Sigmoid colon (tissue), 7 donors: ENCODE measurements at places on chromosomes 2 and 18. TPM values are rescaled to one million over a fixed set of nuclear protein-coding genes. Genes with fewer than 3 reads are reported as not detected.
A peak's percentile ranks its signal among the peaks of the same experiment; 100 is the strongest.

Gene DNAJC5G
- not detected for total RNA-seq

Gene CEP76
- total RNA-seq = 5.8 TPM

DNA sequence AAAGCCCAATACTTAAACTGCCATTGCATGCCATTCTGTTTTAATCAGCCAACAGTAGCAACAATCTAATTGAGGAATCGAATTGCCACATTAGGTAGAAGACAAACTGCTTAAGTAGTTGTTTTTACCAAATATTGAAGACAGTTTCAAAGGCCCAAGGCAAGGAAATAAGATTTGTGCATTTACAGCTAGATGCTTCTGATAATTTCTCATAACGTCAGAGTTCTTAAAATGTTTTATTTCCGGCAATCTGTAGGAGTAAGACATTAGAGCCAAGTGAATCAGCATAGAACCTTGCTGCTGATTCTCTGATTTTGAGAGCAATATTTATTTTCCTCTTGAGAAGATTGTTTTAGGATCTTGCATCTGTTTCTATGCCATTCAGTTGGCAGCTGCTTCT lies 174.3 kb downstream of the RBM43 start:
- H3K4me1 ChIP-seq = no peaks in the 10 kb centered on the region
- no peaks in the 10 kb centered on the region for H3K36me3 ChIP-seq
- DNase-seq = no peak
- H3K4me3 ChIP-seq = no peak overlapping the region
- H3K27me3 ChIP-seq = no peaks in the 10 kb centered on the region
- no peak overlapping the region for H3K27ac ChIP-seq

GRCh38 chr18:27278131-27278530 lies 93.0 kb upstream of the CHST9 start:
- H3K27ac ChIP-seq = no peak overlapping the region
- H3K4me1 ChIP-seq = no peaks in the 10 kb centered on the region
- DNase-seq = no peak
- H3K36me3 ChIP-seq = no peaks in the 10 kb centered on the region

Gene QPCT
- total RNA-seq = 65.8 TPM

Gene GREB1L
- total RNA-seq = 4.4 TPM

DNA sequence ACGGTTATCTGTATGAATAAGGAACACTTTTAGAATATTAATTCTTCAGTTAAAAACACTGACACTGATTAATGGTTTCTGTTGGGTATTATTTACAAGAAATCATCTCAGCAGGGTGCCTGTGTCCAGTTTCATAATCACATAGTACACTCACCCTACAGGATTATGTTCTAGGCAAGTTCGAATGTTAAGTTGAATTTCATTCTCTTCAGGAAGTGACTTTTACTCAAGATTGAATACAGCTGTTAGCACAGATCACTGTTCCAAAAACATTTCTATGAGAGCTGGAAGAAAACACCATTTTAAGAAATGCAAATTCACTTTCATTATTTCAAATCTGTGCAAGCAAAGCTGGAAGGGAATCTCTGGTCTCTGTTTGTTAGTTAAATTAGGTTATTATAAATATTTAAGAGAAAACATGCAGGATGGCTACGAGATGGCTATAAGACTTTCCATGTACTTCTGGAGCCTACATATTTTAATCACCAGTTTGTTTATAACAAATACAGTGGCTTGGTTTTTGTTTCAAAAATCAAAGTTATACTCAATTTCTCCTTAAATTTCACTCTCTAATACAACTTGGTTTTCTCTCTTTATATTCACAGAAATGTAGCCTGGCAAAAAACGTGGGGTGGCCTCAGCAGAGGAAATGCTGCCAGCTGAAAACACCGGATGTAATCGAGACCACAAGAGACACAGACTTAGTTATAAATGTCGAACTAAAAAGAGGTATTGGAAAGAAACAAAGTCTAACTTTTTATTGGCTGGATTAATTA lies 65.8 kb downstream of the RBMS1 start:
- peaks cover 54% of the 10 kb centered on the region for H3K4me1 ChIP-seq
- no peaks in the 10 kb centered on the region for H3K27me3 ChIP-seq
- DNase-seq = no peak

GRCh38 chr18:76389716-76390115 lies 105.3 kb downstream of the ZNF516 start:
- DNase-seq = peak; percentile 44
- no peak overlapping the region for H3K27ac ChIP-seq
- no peaks in the 10 kb centered on the region for H3K36me3 ChIP-seq
- no peaks in the 10 kb centered on the region for H3K27me3 ChIP-seq

DNA sequence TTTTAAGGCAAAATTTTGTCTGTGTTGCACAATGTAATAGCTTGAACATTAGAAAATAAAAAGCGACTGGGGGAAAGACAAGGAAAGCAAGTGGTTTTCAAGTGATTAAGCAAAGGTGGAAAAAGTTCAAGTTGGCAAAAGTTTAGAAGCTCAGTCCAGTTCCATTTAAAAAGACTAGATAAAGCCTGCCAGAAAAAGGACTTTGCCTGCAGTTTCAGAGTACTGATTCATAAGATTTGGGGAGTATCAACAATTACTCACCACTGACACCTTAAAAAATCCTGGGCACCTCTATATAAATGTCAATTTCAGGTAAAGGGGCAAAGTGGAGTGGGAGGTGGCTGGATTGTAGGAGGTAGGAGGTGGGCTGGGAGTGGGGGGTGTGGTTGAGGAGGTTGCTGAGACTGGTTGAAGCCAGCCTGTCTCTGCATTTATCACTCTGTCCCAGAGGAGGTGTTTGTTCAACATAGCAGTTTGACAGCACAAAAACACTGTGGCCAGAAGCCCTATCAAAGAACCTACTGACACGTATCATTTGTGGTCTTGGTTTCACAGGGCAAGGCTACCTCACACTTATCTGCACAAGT lies 14.6 kb downstream of the ZEB2 start:
- H3K4me1 ChIP-seq = no peaks in the 10 kb centered on the region
- no peaks in the 10 kb centered on the region for H3K36me3 ChIP-seq
- peak overlapping the region; percentile 52 for H3K27ac ChIP-seq
- no peak for DNase-seq
- no peaks in the 10 kb centered on the region for H3K27me3 ChIP-seq
- H3K4me3 ChIP-seq = no peak overlapping the region

- H3K4me1 ChIP-seq = peaks cover 22% of the 10 kb centered on the region
- H3K36me3 ChIP-seq = no peaks in the 10 kb centered on the region
- H3K27ac ChIP-seq = peak overlapping the region; percentile 75
Measured at GRCh38 chr2:217795706-217796465, 206.9 kb downstream of the TNS1 start.

- no peak for DNase-seq
- H3K4me3 ChIP-seq = no peak overlapping the region
- H3K4me1 ChIP-seq = no peaks in the 10 kb centered on the region
- H3K36me3 ChIP-seq = no peaks in the 10 kb centered on the region
- no peaks in the 10 kb centered on the region for H3K27me3 ChIP-seq
Measured at GRCh38 chr2:169329688-169330554, 32.4 kb downstream of the LRP2 start.

DNA sequence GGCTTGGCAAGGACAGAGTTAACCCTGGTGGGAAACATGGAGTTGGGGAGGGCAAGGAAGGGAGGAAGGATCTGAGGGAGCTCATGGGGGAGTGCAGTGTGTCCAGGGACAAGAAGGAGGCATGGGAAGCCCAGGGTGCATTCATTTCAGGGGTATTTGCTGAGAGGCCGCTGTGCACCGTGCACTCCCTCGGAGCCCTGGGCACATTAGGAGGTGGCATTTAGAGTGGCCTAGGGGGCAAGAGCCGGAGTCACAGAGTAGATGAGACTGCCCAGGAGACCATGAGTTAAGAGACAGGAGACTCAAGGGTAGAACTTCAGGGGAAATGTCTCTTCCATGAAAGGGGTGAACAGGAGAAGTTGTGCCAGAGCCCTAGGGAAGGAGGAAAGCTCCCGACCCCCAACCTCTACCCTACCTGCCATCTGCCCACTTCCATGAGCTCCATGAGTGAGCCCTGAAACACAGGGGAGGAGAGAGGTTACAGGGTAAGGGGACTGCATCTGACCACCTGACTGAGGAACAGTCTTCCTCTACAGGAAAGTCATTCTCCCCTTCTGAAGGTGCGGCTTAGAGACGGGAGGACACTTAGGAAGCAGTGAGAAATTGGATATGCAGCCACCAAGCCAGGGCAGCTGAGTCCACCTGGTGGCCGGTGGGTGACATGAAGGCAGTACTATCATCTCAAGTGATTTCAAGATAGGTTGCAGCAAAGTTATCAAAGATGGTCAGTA lies 58.5 kb upstream of the COPS8 start:
- no peak overlapping the region for H3K4me3 ChIP-seq
- no peaks in the 10 kb centered on the region for H3K4me1 ChIP-seq
- no peaks in the 10 kb centered on the region for H3K36me3 ChIP-seq
- DNase-seq = peak; percentile 87

DNA sequence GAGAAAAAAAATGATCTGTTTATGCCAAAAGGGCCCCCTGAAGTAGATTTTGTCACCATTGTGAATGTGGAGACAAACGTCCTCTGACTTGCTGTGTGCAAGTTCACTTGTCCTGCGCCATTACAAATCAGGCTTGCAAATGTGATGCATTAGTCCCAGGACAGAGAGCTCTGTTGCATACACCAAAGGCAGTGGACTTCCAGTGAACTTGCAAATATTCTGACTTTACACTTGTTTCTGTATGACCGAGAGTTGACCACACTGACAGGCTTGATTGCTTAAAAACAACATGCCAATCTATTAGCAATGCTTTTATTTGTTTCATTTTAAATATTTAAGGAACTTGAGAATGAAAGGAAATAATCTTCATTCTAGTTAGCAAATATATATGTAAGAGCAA lies 293.2 kb downstream of the PLCL1 start:
- DNase-seq = no peak
- no peaks in the 10 kb centered on the region for H3K27me3 ChIP-seq
- H3K4me1 ChIP-seq = peaks cover 6% of the 10 kb centered on the region
- no peak overlapping the region for H3K27ac ChIP-seq
- no peak overlapping the region for H3K4me3 ChIP-seq
- H3K36me3 ChIP-seq = no peaks in the 10 kb centered on the region

GRCh38 chr2:241603686-241604085 lies 33.3 kb downstream of the THAP4 start:
- H3K27ac ChIP-seq = no peak overlapping the region
- H3K27me3 ChIP-seq = no peaks in the 10 kb centered on the region

DNA sequence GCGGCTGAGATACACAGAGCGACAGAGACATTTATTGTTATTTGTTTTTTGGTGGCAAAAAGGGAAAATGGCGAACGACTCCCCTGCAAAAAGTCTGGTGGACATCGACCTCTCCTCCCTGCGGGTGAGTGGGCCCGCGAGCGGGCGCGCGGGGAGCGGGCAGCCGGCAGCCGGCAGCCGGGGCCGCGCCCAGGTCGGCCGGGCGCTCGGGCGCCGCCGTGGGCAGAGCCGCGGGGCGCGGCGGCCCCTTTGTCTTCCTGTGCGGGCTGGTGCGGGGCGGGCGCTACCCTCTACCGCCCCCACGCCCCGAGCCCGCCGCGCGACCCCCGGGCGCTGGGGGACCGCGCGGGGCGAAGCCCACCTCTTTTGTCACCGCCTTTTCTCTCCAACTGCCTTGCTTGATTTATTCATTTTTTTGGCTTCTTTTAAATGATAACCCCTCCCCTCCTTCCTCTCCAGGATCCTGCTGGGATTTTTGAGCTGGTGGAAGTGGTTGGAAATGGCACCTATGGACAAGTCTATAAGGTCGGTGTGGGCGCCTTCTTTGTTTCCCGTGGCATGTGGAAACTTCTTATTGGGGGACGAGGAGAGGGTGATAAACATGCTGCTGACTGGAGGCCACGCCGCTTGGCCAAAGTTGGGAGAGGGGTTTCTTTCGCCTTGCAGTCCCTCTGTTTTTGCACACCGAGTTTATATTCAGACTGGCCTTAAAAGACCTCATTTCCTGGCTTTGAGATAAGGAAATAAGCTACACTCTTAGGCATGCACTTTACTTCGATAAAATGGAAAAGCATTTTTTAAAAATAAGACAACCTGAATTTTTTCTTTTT lies 722 bp downstream of the MAP4K4 start:
- peaks cover 48% of the 10 kb centered on the region for H3K4me1 ChIP-seq
- no peaks in the 10 kb centered on the region for H3K36me3 ChIP-seq
- peak overlapping the region; percentile 50 for H3K4me3 ChIP-seq

DNA sequence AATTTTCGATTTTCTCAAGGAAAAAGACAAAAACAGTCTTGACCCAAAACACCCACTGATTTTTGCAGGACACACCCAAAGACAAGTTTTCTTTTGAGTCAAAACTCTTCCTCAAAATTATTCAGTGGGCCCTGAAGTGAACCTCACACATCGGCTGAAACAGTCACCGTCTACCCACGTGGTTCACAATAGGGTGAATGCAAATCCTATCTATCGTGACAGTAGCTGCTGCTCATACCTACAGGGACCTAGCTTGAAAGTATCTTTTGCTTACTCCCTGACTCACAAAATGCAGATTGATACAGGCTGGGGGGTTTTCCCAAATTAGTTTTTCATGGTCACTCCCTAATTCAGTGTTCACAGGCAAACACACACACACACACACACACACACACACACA lies 10.7 kb upstream of the CD226 start:
- H3K27ac ChIP-seq = no peak overlapping the region
- peaks cover 5% of the 10 kb centered on the region for H3K4me1 ChIP-seq
- H3K4me3 ChIP-seq = no peak overlapping the region
- no peaks in the 10 kb centered on the region for H3K36me3 ChIP-seq
- H3K27me3 ChIP-seq = no peaks in the 10 kb centered on the region
- no peak for DNase-seq

- H3K4me1 ChIP-seq = peaks cover 54% of the 10 kb centered on the region
- no peak for DNase-seq
- H3K4me3 ChIP-seq = no peak overlapping the region
- peak overlapping the region; percentile 55 for H3K27ac ChIP-seq
- H3K27me3 ChIP-seq = no peaks in the 10 kb centered on the region
Measured at GRCh38 chr2:43070676-43071502, 155.5 kb downstream of the ZFP36L2 start.

DNA sequence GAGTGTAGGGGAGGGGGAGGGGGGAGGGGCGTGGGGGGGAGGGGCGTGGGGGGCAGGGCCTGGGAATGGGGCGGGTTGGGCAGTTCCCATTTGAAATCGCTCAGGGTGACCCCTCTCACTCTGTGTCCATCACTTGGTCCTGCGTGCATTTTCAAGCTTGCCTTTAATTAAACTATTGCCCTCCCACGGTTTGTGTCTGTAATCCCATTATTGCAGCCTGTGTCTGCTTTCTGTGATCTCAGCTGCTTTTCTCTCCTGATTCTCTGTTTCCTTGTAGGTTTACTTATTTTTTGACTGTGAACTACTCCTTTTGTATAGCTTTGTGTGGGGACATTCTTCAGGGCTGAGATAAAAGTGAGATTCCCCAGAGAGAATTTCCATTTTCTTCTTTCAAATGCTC lies 1.3 kb downstream of the DCDC2C start:
- no peak for DNase-seq
- H3K4me1 ChIP-seq = no peaks in the 10 kb centered on the region
- H3K27ac ChIP-seq = no peak overlapping the region
- no peak overlapping the region for H3K4me3 ChIP-seq
- H3K36me3 ChIP-seq = no peaks in the 10 kb centered on the region
- peaks cover 13% of the 10 kb centered on the region for H3K27me3 ChIP-seq

DNA sequence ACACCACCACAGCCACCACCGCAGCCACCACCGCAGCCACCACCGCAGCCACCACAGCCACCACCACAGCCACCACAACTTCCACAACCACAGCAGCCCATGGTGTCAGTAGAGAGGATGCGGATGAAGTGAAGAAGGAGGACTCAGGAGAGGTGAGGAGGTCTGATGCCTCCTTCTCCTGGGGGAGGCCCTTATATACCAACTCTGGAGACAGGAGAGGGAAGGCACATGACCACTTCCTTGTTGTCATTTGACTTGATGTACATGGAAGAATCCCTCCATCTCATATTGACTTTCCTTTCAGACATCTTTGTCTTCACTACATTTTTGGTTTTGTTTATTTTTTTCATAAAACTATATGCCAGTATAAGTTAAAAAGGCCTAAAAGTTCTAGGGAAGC lies at the start of gene SCYGR3:
Gene SCYGR3, minus strand, starts transcription at position 101 of the 400 bp plus-strand sequence. Its CDS starts 0 bp downstream, at position 101.
- H3K36me3 ChIP-seq = no peaks in the 10 kb centered on the region
- H3K4me1 ChIP-seq = no peaks in the 10 kb centered on the region
- no peak for DNase-seq
